ENCODE measurements at places on chromosomes 4 and X.
A peak's percentile ranks its signal among the peaks of the same experiment; 100 is the strongest.

GRCh38 chrX:87727620-87728019 is 210.0 kb downstream of the KLHL4 start:
- DNase-seq = no peak

DNA sequence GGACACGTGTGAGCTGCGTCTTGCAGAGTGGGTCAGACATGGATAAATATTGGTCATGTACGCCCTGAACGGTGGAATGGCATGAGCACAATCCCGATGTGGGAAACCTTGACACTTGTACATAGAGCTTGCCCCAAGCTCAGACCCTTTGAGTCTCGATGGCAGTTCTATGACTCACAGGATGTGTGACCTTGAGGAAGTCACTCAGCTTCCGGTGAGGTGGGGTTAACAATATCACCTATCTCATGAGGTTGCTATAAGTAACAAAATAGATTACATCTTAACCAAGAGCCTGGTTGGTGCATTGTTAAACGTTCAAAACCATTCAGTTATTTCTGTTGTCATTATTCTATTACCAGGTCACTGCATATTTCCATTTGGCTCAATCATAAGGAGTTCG is 109.1 kb upstream of the TBL1X start:
- DNase-seq = no peak

DNA sequence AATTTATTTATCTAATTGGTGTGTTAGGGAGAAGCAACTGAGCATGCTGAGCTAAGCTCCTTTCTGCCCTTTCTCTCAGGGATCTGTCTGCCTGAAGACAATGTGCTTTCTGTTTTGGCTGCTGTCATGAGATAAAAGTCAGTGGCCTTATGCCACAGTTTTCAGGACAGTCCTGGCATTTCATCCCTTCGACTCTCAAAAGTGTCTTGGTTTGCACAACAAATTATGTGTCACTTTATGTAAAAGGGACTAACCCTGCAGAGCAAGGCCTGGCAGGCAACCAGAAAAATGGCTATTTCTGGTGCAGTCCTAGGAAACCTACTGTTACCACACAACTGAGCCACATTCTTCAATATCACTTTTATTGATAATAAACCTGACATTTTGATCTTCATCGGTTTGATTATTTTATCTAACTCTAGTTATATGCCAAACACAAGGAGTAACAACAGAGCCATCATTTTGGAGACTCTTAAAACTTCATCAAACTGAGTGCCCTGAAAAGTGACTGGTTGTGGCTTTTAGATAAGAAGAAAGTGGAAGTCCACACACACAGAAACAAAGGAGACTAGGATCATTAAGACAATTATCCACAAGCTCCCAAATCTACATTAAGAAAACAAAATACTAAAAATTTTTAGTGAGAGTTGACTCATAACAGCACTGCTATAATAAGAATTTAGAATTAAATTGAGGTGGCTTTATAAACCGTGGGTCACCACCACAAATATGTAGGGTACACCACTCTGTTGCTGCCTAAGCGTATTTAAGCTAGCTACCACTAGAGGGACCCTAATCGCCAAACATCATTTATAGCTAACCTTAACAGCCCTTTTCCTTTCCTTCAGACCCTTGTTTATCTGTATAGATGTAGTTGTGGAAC is 95.9 kb upstream of the PTPN13 start:
- DNase-seq = peak; percentile 66

DNA sequence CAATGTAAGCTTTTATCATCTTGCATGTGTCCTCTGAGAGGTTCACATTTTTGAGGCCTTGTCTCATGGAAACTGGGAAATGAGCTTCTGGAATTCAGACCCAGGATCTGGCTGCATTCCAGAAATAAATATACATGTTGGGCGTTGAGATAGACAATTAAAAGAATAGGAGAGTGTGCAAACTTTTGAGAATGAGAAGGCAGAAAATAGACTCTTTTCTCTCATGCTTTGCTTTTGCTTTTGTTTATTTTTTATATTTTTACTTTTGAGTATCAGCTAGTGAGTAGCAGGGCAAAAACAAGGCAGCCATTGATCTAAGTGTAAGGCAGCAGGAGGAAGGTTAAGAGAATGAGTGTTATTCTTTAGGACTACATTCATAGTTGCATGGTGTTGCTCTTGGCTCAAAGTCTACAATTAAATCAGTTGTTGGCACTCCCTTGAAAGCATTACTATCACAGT is 12.4 kb downstream of the SHROOM3 start:
- no peak for DNase-seq

DNA sequence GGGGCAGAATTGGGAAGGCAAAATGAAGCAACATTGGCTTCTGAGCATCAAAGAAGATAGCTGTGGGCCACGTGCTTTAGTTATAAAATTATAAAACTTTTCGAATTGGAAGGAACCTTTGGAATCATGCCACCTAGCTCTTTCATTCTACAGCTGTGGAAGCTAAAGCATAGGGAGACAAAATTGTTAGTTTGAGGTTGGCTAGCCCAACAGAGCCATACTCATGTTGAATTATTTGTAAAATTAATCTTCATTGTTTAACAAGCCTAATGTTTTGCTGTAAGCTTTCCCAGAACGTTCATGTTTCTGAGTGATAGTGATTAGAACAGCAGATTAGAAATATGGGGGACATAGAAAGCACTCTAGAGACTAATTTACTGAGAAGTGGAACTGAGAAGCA is 35.9 kb downstream of the HHIP start:
- no peak for DNase-seq

All from suppressor macrophage treated with lipopolysaccharide for 4 hours (primary cell).